ENCODE measurements at places on chromosomes 2 and 18.
A peak's percentile ranks its signal among the peaks of the same experiment; 100 is the strongest.

- no peak for DNase-seq
These were observed 106.8 kb downstream of the RTP5 start for GRCh38 chr2:241976296-241976695.

- no peak for DNase-seq
These were observed 49.9 kb downstream of the RAB27B start for GRCh38 chr18:54878159-54878622.

DNA sequence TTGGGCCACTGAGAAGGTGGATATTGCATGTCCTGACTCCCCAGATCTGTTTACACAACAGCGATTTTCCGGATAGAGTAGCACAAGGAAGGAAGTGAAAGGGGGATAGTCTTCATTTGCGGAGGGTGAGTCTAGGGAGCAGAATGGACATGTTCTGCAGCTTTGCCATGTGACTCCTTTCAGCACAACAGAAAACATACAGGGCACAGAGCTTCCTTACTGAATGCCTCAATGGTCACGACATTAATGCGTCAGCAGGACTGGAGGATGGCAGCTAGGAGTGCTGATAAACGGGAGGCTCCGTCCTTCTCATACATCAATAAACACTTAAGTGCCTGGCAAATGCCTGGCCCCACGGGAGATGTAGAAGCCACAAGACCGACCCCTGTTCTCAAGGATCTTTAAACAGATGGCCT, 163.0 kb downstream of the FAM210A start:
- no peak for DNase-seq

GRCh38 chr2:37306024-37306423, 18.6 kb downstream of the PRKD3 start:
- DNase-seq = peak; percentile 57

DNA sequence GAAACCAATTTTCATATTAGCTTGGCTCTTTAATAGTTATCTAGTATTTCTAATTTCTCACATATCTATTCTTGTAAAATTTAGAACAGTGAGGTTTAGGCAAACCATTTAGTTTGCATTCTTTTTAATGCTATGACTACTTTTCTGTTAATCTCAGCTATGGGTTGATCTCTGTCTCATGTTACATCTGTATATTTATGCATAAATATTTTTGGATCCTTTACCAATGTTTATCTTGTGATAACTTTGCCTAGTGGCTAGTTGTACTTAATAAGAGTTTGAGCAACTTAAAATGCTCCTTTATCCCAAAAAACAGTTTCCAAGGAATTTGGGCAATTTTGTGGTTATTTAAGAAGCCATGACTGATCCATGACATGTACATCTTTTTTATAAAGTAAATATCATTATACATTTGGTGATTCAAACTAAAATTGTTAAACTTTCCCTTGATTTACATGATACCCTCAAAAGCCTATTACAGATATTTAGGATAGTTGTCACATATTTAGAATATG, 86.3 kb downstream of the R3HDM1 start:
- DNase-seq = no peak

GRCh38 chr18:45166341-45166835, 448.9 kb upstream of the SLC14A2 start:
- no peak for DNase-seq
